ENCODE measurements at places on chromosomes 5 and 9. TPM values are rescaled to one million over a fixed set of nuclear protein-coding genes. Genes with fewer than 3 reads are reported as not detected.

Gene COL23A1
- total RNA-seq: not detected

Gene PCDHB15
- not detected for total RNA-seq

Gene C9
- not detected for total RNA-seq

Gene BTNL9
- 1.3 TPM for total RNA-seq

Gene SPINK6
- total RNA-seq: not detected

All from A549 treated with ZK216348 at 1 μM for 4 hours (cell line).